ENCODE measurements at places on chromosomes 1 and 21.

- DNase-seq = no peak
Observed at GRCh38 chr1:35886577-35887431, 3.8 kb downstream of the AGO1 start.

GRCh38 chr1:147753081-147753480 lies 7.3 kb downstream of the GJA5 start:
- no peak for DNase-seq

DNA sequence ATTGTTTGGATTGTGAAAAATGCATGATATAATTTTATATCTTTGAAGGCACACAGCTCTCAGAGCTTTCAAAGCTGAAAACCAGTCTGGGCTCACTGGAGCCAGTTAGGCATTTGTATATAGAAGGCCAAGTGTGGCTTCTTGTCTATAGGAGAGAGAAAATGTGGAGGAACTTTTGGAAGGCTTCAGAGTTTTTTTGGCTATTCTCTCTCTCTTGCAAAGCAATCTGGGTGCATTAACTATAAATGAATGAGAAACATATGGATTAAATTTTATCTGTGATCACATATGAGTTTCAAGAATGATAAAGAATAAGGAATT lies 216.7 kb upstream of the HOOK1 start:
- no peak for DNase-seq

GRCh38 chr1:239815074-239815473 lies 276.6 kb upstream of the FMN2 start:
- DNase-seq = peak; percentile 82

GRCh38 chr1:2428490-2428889 lies 16.1 kb upstream of the PEX10 start:
- no peak for DNase-seq

- no peak for DNase-seq
Observed at GRCh38 chr1:207828046-207828445, 76.2 kb downstream of the CD46 start.

- peak; percentile 30 for DNase-seq
Observed at GRCh38 chr1:36523850-36524249, 41.1 kb upstream of the CSF3R start.

- DNase-seq = no peak
Observed at GRCh38 chr21:41916888-41917433, 36.9 kb downstream of the C2CD2 start.

DNA sequence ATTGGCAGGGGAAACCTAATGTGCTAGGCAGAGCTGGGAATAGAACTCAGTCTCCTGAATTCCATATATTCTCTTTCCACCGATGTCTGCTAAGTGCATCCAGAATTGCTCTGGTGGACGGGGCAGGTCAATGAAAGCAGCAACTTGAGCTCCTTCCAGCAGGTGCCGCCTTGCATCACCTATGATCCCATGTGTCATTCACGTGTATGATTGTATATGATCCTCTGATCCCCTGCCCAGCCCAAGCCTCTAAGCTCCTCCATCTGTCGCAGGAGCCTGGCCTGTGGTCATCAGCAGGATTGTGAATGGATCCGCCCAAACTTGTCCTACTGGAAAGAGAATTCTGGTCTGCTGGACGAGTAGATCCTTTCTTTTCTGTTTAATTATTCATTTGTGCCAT lies 13.1 kb downstream of the ACTA1 start:
- no peak for DNase-seq

- no peak for DNase-seq
Observed at GRCh38 chr1:58432851-58433668, 113.5 kb downstream of the OMA1 start.

DNA sequence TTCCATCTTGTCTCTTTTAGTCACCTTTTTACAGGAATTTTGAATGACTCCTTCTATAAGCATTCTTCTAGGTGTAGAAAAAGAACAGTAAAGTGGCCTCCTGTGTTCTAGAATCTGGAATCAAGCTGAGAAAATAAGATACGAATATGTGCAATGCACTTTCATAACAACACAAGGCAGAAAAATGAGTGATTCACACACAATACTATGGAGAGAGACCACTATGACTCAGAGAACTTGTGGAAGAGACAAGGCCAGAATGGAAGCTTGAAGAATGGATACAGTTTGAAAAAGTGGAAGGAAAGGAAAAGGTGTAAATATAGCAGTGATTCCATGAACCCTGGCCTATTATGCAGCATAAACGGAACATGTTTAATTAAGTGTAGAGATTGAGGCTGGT lies 57.1 kb upstream of the SAMSN1 start:
- DNase-seq = no peak

- DNase-seq = no peak
Observed at GRCh38 chr21:19181604-19182140, 778.1 kb upstream of the TMPRSS15 start.

DNA sequence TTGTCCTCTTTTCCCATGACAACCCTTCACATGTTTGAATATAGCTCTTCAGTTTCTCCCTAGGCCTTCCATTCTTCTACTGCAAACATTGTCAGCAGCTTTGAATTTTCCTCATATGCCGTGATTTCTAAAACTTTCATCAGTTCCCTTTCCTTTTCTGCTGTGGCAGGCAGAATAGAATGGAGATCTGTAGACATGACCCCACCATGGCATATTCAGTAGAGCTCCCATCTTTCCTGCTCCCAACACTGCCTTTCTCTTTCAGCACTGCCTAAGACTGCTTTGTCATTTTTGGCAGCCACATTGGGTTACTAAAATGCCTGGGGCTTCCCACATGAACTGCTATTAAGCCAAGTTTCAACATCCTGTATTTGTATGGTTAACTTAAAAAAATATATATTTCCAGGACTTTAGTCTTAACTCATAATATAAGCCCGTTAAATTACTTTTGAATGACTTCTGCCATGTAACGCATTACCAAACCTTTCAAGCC lies 60.9 kb downstream of the TBX19 start:
- DNase-seq = peak; percentile 57

DNA sequence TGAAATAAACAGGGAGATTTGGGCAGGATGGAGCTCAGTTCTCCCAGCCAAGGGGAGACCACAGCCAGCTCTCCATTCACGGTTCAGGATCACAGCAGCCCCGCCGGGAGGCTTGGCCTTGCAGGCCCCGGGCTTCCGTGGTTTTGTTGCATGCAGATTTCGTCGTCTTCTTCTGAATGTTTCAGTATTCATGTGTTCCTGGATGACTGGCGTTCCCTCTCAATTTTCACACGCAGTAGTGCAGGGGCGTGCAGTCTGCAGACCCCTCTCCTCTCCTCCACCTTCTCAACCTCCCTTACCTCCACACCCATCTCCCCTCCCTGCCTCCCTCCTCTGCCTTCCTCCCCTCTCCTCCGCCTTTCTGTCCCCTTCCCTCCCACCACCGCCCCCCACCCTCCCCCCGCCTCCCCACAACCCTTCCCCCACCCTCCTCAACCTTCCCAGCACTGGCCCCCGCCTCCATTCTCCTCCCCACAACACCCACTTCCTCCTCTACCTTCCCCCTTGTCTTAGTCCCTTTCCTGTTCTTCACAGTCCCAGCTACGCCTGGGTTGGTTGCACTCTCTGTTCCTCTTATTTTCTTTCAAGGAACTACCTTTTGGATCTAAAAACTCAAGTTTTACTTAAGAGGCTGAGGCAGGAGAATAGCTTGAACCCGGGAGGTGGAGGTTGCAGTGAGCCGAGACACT lies 8.4 kb upstream of the SLC19A1 start:
- peak; percentile 85 for DNase-seq

DNA sequence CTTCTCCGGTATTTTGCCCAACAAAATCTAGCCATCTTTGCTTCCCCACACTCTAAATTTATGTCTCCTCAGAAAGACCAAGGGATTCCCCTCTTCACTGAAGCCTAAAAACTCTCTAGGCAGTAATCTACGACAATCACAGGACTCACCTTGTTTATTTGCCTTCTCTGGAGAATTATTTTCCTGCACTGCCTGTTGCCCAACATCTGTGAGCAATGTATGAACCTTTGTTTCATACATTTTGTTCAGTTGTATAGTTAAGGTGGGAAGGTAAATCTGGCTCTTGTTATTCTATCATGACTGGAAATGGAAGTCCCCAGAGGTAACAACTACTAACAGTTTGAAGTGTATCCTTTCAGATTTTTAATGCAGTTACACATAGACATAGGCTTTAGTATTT lies 2.2 kb downstream of the COPA start:
- no peak for DNase-seq

GRCh38 chr1:3480369-3480719 lies 25.9 kb downstream of the ARHGEF16 start:
- no peak for DNase-seq

DNA sequence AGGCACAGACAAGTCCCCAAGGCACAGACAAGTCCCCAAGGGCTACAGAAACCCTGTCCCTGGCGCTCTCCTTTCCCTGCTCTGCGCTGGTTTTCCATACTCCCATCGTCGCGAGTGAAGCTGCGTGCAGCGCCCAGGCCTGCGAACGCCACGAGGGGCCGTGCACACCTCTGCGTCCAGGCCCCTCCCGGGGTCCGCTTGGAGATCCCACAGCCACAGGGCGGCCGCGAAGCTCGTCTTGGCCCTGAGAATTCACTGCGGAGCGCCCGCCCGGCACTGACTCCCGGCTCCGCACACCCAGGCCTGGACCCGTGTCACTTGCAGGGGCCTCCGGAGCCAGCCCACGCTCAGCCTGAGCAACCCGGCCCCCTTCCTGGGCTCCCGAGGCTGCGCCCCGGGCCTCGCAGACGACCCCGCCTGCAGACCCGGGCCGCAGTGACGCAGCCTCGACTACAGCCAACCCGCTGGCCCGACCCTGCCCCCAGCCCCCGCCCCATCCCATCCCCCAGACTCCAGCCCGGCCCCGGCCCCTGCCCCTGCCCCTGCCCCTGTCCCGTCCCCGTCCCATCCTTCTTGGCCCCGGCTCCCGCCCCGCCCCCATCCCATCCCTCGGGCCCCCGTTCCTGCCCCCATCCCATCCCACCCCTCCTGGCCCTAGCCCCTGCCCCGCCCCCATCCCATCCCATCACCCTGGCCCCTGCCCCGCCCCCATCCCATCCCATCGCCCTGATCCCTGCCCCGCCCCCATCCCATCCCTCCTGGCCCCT lies 841 bp downstream of the POFUT2 start:
- no peak for DNase-seq

DNA sequence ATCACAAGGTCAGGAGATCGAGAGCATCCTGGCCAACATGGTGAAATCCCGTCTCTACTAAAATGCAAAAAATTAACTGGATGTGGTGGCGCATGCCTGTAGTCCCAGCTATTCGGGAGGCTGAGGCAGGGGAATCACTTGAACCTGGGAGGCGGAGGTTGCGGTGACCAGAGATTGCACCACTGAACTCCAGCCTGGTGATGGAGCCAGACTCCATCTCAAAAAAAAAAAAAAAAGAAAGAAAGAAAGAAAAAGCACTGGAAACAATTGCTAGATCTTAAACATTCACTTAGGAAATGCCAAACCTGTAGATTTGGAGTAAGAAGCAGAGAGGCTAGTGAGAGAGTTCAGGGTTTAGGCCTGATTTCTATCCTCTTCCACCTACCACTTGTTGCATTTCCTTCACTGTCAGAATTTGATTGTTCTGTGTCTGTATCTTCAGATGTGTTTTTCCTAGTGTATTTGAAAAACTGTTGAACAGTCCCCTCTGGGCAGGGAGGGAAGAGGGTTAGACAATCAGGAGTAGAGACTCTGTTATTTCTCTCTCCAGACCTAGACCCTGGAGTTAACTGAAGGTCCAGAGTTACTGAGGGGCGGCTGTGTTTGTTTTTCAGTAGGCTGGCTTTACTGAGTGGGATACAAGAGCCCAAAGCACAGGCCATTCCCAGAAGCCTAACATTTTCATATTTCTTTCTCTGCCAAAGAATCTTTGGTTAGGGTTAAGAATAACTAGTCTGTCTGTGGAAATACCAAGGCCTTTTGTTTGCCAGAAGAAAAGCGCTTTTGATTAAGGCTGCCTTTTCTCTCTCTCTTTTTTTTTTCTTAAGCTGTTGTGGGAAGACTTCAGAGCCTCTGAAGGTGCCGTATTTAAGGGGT lies 31.1 kb upstream of the MACF1 start:
- no peak for DNase-seq

- peak; percentile 79 for DNase-seq
Observed at GRCh38 chr1:200751717-200752116, 13.0 kb downstream of the CAMSAP2 start.

- DNase-seq = no peak
Observed at GRCh38 chr1:24138476-24139221, 4.3 kb downstream of the IL22RA1 start.

Measured in activated CD4-positive, alpha-beta T cell treated with anti-CD3 and anti-CD28 coated beads, Interleukin-10, Interleukin-2, amounts not matched to agents 100 ng/mL and 50 ng/mL, durations not matched to agents 16 hours and 8 hours (primary cell).